Activated CD8-positive, alpha-beta memory T cell treated with anti-CD3 and anti-CD28 coated beads for 1 hour (primary cell): ENCODE measurements at places on chromosomes 3 and 15.

- no peak for DNase-seq
Measured at GRCh38 chr15:61489571-61489970, 260.5 kb upstream of the RORA start.

- peak; percentile 28 for DNase-seq
Measured at GRCh38 chr15:78130466-78131294, 565 bp downstream of the CIB2 start.

DNA sequence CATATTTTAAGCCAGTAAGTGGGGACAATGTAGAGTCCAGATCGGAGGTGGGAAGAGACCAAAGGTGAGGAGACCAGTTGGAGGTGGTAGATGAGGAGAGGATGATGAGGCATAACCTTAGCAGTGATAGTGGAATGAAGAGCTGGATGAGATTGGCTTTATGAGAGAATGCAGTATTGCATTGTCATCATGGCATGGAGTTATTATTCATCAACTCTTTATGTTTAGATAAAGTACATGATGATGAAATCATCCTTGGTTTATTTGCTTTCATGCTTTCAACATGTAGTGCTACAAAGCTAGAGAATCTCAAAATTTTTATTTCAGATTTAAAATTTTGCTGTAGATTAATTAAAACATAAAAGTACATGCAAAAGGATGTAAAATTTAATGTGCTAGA is 64.0 kb downstream of the PPM1L start:
- DNase-seq, result no peak

GRCh38 chr3:149091983-149092382 is 5.7 kb upstream of the HLTF start:
- DNase-seq, result no peak

DNA sequence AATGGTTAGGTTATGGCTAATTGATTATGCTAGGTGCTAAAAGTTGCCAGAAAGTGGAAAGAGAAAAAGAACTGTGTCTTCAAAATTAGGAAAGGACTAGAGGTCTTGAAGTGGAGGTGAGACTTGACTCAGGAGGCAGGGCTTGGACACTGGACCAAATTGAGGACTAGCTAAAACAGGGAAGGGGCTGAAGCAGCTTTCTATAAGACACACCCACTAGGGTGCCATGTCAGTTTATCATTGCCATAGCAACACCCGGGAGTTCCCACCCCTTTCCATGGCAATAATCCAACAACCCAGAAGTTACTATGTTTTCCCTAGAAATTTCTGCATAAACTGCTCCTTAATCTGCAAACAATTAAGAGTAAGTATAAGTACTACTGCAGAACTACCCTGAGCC is 42.9 kb upstream of the MITF start:
- no peak for DNase-seq

DNA sequence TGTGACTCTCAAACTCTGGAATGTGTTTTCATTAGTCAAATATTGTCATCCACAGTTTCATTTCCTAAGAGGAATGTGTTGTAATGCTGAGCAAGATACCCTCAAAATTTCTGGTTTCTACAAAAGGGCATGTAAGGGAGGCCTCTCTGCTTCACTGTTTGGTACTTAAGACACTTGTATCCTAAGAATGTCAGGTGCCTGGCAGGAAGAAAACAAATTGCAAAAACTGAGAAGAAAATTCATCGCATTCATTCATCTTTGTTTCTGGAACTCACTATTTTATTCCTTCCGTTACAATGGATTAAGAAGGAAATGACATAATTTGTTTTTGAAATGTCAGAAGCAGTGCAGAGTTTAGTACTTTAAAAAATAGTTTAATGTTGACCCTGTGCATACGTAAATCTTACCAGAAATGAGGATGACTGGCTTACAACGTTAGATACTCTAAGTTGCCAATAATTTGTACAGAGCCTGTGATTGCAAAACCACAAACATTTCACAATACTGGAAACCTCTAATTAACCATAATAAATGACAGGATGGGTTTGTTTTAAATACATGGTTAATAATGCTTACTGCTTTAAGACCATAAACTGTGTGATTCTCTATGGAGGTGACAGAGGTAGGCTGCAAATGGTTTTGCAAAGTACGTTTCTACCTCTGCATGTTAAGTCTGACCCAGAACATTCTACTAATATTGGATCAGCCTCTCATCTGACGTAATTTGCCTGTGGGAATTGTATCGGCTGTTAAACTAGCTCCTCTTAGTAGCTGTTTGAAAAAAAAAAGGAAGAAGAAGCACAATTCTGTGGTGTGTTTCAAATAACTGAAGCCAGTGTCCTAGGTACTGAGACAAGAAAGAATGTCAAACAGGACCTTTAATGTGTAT is 477.8 kb downstream of the RBMS3 start:
- DNase-seq, result no peak

- no peak for DNase-seq
Measured at GRCh38 chr3:177294221-177294620, 96.9 kb upstream of the TBL1XR1 start.

GRCh38 chr15:92652576-92652966 is 3.0 kb downstream of the FAM174B start:
- no peak for DNase-seq

DNA sequence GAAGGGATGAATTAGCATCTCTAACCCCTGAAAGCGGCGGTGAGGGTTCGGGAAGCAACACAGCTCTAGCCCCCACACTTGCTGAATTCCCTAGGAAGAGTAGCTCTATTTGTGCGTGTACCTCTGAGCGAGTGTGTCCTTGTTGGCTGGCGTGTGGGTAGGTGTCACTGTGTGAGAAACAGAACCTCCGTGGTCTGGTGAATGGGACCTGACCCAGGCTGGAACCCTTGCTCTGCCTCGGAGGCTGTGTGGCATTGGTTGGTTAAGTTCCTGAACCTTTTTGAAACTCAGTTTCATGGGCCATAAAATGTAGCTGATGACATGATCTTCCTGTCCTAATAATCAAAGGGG is 414 bp upstream of the TMEM115 start:
- DNase-seq, result no peak

GRCh38 chr3:183591881-183592521 is 36.5 kb upstream of the KLHL6 start:
- no peak for DNase-seq

GRCh38 chr3:172449466-172450149 is 1.4 kb upstream of the GHSR start:
- no peak for DNase-seq

GRCh38 chr3:70085613-70086012 is 86.1 kb downstream of the SAMMSON start:
- no peak for DNase-seq

DNA sequence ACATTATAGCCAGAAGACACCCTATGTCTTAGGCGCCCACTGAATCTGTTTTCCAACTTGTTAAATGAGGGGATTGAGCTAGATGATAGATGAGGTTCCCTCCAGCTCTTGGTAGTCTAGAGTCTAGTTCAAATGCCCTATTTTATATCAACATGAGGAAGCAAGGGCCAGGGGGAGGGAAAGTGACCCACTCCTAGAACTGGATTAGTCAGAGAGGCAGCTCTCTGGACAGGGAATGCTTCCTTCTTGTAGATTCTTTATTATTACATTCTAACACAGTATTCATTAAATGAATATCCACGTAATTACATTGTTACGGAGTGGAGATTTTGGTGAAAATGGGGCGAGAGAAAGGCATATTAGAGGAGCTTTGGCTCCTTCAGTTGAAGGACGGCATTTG is 89.5 kb downstream of the RAD18 start:
- no peak for DNase-seq

DNA sequence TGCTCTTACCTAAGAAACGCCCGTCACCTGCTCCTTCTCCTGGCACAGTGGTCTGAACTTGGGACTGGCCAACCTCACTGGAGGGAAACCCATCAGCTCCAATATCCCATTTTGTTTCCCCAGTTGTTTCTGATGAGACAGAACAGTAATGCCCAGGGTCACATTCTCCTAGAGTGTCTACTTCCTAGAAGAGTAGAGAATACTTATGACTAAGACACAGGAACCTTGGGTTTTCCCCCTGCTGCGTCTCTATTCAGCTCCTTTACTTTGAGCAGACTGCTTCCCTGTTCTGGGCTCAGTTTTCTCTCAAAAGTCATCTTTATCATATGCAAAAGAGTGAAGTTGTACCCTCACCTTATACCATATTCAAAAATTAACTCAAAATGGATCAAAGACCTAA is 79.4 kb downstream of the POLR2M start:
- DNase-seq, result no peak

- no peak for DNase-seq
Measured at GRCh38 chr15:28110481-28110881, 11.4 kb upstream of the OCA2 start.

DNA sequence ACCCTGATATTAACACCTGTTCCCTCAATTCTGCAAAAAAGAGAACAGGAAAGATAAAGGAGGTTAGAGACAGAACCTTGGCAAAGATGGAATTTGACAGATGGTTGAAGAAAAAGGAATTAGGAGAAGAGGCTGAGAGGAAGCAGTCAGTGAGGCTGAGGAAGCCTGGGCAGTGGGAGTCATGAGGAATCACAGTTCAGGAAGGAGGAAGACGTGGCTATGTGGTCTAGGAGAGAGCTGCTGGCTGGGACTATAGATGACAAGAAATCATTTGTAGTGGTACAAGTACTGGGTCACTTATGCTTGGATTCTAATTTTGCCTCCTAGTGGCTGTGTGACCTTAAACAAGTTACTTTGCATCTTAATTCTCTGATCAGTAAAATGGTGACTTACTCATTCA is 49.0 kb downstream of the LARS2 start:
- DNase-seq, result no peak

DNA sequence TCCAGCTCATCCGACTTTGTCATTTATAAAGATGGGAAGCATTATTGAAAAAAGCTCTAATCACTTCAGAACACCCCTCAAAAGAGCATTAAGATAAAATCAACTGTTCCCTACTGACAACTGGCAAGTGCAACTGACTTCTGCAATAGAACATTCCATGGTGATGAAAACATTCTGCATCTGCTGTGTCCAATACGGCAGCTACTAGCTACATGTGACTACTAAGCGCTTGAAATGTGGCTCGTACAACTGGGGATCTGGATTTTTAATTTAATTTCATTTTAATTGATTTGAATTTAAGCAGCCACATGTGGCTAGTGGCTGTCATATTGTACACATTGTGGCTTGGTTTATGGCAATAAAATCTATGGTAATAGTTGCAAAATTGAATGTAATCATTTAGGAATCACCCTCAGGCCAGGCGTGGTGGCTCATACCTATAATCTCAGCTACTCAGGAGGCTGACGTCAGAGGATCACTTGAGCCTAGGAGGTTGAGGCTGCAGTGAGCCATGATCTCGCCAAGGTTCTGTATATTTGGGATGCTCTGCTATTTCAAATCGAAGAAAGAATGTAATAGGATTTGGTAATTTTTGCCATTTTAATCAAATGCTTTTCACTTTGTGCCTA is 390.3 kb downstream of the GABRB3 start:
- DNase-seq, result no peak

DNA sequence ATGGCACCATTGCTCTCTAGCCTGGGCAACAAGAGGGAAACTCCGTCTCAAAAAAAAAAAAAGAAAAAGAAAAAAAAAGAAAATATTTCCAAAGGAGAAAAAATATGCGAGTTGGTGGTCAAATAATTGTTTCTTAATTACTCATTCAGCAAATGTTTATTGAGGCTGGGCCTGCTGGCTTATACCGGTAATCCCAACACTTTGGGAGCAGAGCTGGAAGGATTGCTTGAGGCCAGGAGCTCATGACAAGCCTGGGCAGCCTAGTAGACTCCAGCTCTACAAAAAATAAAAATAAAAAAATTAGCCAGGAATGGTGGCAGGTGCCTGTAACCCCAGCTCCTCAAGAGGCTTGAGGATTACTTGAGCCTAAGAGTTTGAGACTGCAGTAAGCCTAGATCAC is 4.1 kb downstream of the KNL1 start:
- DNase-seq, result no peak

DNA sequence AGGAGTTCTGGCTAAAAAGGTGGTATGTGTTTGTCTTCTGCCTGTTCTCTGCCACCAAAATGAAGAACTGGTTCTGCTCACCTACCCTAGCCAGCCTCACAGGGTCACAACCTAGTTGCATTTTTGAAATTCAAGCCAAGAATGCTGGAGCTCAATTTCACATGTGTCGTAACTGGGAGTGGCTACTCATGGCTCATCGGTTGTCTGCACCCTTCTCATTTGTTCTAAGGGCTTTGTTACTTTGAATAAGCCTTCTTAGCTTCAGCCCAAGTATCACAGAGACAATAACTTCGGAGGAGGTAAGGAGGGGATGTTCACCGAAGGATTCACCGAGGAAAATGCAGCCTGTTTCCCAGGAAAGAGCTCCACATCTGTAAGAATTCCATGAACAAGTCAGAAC is 134.3 kb upstream of the RARB start:
- DNase-seq, result no peak

GRCh38 chr3:48594417-48595049 is 596 bp downstream of the COL7A1 start:
- no peak for DNase-seq

GRCh38 chr15:78200276-78200930 is 34.0 kb downstream of the ACSBG1 start:
- DNase-seq, result no peak

DNA sequence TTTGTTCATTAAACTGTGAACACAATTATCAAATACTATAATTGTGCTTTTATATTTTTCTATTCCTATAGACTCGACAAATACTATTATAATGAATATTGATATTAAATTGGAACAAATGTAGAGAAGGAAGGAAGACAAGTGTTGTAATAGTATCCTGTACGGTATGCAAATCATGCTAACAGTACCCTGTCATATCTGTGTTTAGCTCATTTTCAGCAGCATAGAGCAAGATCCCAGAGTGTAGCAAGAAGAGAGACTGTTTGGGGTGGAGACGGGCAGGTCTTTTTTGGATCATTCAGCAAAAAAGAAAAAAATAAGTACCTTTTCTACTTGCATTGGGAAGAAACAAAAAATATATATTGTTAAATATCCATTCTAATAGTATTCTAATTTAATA is 224.1 kb downstream of the TPRG1 start:
- DNase-seq, result no peak

- no peak for DNase-seq
Measured at GRCh38 chr3:116905794-116906193, 196.2 kb downstream of the TUSC7 start.

DNA sequence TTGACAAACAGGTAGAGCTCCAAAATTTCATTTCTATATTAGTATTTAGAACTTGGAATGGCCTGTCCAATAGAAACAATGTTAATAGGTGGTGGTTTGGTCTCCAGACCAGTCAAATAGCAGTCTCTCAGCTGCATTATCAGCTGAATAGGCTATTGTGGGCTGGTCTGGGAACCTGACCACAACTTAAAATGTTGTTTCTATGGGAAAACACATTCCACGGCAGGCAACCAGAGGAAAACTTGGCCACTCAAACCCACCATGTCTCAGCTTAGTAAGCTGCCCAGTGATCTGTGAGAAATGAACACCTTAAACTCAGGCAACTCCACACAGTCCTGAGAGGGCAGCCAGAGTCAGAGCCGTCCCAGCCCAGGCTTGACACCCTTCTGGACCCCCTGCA is 20.4 kb downstream of the FBN1 start:
- no peak for DNase-seq

- DNase-seq, result no peak
Measured at GRCh38 chr3:43063114-43063513, 42.8 kb downstream of the POMGNT2 start.

GRCh38 chr15:83431521-83431920 is 15.6 kb upstream of the SH3GL3 start:
- no peak for DNase-seq

GRCh38 chr15:93073465-93073952 is 15.5 kb downstream of the RGMA start:
- no peak for DNase-seq

GRCh38 chr15:59522988-59523461 is 85.0 kb downstream of the FAM81A start:
- peak; percentile 18 for DNase-seq
